ENCODE measurements at places on chromosomes 16 and 17.
A peak's percentile ranks its signal among the peaks of the same experiment; 100 is the strongest.

- DNase-seq = no peak
These were observed 301 bp upstream of the ULK2 start for GRCh38 chr17:19868079-19868395.

GRCh38 chr16:28497861-28498599 lies 3.6 kb downstream of the APOBR start:
- DNase-seq = no peak

GRCh38 chr17:27540318-27541101 lies 84.3 kb downstream of the KSR1 start:
- DNase-seq = peak; percentile 91

DNA sequence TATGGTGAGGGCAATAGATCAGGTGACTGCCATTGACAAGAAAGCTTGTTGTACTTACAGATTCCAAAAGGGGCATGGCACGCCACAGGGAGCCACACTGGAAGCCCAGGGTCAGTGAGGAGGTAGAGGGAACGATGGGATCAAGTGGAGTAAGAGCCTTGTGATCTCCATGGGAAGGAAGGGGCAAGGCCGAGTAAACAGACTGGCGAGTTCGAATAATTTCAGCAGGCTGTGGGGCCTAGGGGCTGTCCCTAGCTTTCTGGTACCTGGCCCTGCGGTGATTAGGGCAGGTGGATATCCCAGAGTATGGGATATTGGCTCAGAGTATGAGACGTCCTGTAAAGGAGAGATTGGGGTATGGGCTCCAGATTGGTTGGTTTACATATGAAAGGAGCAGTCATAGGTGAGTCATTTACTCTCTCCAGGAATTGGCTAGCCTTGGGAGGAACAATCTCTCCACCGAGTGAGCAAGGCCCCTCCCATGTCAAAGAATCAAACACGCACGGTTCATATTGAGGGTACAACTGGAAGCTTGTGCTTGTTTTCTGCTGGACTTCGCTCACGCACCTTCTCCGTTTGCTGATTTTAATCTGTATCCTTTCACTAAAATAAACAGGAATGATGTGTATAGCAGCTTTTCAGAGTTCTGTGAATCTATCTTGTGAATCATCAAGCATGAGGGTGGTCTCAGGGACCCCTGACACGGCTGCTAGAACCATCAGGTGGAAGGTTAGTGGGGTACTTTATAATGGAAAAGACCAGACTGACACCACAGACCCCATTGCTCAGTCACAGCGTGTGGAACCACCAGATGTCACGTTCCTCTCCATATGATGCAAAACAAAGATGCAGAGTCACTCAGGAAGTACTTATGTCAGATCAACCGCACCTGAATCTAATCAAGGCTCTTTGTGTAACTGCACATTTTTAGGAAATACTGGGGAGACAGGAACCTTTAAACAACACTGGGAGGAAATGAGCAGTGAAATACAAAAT lies 27.9 kb downstream of the GABARAPL2 start:
- no peak for DNase-seq

GRCh38 chr16:28902909-28903308 lies 22.1 kb downstream of the RABEP2 start:
- DNase-seq = no peak

DNA sequence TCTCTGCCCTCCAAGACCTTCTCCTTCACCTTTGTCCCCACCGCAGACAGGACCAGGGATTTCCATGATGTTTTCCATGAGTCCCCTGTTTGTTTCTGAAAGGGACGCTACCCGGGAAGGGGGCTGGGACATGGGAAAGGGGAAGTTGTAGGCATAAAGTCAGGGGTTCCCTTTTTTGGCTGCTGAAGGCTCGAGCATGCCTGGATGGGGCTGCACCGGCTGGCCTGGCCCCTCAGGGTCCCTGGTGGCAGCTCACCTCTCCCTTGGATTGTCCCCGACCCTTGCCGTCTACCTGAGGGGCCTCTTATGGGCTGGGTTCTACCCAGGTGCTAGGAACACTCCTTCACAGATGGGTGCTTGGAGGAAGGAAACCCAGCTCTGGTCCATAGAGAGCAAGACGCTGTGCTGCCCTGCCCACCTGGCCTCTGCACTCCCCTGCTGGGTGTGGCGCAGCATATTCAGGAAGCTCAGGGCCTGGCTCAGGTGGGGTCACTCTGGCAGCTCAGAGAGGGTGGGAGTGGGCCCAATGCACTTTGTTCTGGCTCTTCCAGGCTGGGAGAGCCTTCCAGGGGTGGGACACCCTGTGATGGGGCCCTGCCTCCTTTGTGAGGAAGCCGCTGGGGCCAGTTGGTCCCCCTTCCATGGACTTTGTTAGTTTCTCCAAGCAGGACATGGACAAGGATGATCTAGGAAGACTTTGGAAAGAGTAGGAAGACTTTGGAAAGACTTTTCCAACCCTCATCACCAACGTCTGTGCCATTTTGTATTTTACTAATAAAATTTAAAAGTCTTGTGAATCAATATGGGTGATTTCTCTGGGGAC lies 12.2 kb downstream of the CX3CL1 start:
- no peak for DNase-seq

- DNase-seq = no peak
These were observed 81.0 kb downstream of the VPS53 start for GRCh38 chr17:633641-634101.

DNA sequence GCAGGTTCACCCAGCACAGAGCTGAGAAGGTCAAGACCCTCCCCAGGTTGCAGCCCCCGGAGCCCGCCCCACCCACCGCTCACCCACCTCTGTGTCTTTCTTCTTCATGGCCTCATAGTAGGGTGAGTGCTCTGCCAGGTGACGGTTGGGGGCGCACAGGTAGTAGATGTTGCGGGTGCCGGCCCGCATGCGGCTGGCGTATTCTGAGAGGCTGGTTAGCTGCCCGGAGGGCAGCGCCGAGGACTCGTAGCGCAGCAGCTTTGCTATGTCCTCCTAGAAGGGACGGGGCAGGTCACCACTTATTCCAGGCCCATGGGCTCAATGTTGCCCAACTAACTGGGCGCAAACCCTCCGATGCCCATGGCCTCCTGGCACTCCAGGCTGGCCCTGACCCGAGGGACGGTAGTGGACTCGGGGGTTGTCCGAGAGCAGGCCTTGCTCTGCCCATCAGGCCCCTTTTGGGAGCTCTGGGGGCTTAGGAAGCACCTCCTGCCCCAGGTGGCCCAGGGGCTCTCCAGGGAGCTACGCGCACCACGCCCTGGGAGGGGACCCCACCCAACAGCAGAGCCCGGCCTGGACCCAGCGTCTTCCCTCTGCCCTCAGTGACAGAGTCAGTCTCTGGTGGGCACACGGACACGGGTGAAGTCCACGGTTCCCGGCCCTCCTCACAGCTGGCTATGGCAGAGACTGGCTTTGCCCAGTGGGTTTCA lies 9.9 kb downstream of the DNASE1 start:
- no peak for DNase-seq

GRCh38 chr17:57269598-57270255 lies 13.4 kb downstream of the MSI2 start:
- DNase-seq = no peak

DNA sequence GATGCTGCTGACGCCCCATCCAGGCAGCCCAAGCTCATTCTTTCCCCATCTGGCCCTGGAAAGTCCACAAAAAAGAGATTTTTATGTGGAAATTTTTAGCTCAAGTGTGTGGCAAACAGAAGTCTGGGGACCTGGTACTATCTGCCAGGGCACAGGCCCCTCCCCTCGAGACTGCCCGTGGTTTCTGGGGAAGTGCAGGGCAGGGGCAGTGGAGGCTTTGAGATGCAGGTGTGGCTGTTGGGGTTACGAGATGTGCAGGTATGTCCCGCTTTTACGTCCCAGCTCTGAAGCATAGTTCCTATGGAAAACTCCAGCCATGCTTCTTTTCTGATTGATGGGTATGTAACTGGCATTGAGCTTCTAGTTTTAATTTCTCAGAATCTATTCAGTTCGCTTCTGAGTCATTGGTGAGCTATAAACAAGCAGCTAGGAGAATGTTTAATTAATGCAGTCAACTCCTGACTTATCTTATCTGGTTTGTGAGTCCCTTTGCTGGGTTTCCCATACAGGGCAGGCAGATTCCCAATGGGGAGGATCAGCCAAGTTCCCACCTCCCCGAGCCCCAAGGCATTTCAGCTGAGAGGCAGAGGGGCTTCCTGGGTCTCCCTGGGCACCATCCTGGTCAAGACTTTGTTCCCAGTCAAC lies 16.2 kb downstream of the TBX4 start:
- DNase-seq = peak; percentile 13

Data from lung (tissue), 17 donors.